Stimulated activated CD8-positive, alpha-beta memory T cell treated with anti-CD3 and anti-CD28 coated beads, Interleukin-7, amount 100 ng/mL, for 1 hour (primary cell): ENCODE measurements at places on chromosomes 5 and 9.

- DNase-seq, result no peak
These were observed 396.1 kb downstream of the MAN2A1 start for GRCh38 chr5:110085826-110086225.

DNA sequence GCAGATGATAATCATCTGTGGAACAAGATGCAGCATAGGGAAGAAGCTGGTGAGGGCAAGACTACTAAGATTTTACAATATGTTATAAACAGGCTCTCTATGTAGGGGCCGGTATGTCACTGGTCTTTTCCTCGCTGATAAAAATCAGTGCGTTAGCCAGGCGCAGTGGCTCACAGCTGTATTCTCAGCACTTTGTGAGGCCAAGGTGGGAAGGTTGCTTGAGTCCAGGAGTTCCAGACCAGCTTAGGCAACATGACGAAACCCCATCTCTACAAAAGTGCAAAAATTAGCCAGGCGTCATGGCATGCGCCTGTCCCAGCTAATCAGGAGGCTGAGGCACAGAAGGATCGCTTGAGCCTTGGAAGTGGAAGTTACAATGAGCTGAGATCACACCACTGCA lies 135.9 kb downstream of the TUSC1 start:
- no peak for DNase-seq

DNA sequence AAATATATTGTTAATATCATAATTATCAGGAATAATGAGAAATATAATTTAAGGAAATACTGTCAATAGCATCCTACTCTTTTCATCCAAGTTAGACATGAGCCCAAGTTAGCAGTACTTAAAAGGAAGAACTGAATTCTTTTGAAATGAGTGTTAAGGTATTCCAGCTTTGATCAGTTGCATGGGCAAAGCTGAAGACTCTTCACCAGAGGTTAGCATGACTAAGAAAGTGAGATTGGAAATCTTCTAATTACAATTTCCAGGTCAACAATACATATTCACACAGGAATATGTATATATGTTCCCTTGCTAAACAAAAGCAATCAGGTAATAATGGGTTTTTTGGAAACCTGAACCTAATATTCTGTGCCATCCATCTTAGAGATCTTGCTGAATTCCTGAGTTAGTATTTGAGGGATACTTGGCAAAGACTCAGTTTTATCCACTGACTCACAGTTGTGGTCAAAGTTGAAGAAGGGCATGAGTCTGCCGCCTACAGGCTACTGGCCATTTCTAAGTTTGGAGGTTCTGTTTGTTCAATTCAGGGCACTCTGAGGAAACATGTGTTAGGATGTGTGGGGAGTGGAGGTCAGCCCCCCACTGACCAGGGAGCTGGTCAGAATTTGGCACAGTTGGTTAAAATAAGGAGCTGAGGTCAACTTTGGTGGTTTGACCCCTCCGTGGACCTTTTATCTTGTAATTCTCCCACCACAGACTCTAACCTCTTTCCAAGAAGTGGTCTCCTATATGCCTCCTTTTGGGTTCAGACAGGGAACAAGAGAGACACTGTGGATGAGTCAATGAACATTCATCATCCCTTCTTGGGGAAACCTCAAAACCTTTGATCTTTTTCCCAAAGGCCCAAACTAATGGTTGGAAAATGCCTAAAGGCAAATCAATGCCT lies 118.3 kb downstream of the PIK3R1 start:
- no peak for DNase-seq

DNA sequence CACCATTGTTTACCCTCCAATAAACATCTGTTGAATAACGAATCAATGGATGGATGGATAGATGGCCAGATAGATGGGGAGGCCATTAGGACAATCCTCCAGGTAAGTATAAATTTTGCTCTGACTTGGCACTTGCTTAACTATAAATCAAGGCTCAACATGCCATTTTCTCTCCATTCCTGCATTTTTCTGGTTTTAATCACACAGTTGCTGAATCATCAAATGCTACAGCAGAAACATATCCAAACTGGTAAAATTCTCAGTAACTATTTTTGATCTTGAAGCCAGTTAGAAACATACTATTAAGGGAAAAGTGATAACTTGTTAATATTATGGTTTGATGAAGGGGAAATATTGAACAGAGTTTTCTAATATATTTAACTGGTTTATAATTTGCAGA lies 71.5 kb upstream of the MTAP start:
- DNase-seq, result no peak

GRCh38 chr5:166382031-166382430 lies 1909.4 kb upstream of the WWC1 start:
- no peak for DNase-seq

GRCh38 chr9:96559339-96559943 lies 60.2 kb downstream of the CDC14B start:
- no peak for DNase-seq

DNA sequence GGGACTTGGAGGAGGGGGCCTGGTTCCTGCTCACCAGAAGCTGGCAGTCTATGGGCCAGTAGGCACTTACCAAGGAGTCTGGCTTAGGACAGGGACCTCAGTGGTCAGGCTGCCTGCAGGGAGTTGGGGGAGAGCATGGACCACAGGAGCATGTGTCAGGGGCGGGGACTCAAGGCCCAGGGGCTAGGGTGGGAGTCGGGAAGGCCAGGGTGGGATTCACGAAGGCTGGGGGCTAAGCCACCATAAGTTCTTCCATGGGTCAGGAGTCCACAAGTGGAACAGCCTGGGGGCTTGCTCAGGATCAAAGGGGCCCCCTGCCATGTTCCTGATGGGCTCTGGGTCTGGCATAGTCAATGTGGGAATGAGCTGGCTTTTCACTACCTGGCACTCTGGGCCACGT lies 11.5 kb upstream of the SLC25A48 start:
- no peak for DNase-seq

GRCh38 chr5:140235791-140236551 lies 61.0 kb downstream of the CYSTM1 start:
- no peak for DNase-seq

DNA sequence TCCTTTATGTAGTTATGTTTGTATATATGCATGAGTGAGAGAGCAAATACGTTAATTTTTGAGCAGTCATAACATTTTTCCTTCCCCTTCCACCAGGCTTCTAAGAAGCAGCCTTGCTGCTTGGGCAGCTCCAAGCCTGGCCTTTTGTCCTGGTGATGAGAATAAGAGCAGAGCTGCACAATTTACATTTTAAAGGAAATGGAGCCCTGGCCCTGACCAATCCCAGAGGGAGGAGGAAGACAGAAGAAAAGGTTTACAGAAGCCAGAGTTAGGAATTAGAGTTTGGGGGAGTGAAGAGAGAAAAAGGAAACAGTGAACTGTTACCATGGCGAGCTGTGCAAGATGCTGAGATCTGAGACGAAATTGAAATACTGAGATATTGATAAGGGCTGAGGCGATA lies 25.3 kb upstream of the EFNA5 start:
- DNase-seq, result no peak

GRCh38 chr9:136857581-136858412 lies 5.7 kb downstream of the MAMDC4 start:
- no peak for DNase-seq

DNA sequence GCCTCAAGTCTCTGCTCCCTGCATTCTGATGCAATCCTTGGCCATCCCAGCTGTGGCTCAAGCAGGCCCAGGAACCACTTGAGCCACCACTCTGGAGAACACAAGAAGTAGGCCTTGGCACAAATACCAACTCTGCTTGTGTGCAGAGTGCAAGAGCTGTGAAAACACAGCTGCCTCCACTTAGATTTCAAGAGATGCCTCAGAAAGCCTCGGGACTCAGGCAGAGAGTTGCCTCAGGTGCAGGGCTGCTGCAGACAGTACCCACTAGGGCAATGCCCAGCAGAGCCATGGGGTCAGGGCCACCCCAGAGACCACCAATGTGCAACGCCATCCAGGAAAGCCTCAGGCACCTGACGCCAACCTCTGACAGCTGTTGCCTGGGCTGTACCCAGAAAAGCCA lies 82.4 kb downstream of the FREM1 start:
- no peak for DNase-seq

DNA sequence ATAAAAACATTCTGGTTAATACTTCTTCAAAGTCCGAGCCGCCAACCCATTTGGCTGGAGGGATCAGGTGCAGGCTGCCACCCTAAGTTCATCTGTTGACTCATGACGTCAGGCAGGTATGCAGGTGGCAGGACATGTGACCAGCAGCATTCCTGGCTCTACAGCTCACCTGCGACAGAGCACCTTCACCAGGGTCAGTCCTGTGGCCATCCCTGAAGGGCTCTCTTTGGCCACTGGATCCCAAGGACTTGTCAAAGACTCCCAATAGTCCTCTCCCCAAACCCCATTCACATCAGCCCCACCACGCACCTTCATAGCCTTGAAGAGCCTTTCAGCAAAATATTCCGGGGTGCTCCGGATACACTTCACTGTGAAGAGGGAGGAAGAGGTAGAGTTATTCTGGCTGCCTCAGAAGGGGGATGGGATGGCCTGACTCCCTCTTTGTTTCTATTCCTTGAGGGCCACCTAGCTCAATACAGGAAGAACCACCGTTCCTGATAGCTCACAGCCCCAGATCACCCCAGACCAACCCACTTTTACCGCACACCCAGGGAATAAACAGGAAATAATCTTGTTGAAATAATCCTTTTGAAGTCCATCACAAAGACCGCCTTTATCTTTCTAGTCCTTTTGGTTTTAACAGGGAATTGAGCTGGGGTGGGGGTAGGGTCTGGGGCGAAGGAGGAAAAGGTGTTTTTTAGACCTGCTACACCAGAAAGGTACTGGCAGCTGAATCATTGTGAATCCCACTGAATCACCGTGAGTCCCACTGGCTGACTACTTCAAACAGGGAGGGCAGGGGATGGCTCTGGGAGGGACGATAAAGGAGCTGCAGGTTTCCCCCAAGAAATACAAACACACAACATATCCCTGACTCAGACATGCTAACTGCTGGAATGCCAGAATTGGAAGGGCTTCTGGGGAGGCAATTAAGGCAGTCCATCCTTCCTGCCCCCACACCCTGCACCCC lies 26.4 kb downstream of the ANXA6 start:
- DNase-seq, result no peak

DNA sequence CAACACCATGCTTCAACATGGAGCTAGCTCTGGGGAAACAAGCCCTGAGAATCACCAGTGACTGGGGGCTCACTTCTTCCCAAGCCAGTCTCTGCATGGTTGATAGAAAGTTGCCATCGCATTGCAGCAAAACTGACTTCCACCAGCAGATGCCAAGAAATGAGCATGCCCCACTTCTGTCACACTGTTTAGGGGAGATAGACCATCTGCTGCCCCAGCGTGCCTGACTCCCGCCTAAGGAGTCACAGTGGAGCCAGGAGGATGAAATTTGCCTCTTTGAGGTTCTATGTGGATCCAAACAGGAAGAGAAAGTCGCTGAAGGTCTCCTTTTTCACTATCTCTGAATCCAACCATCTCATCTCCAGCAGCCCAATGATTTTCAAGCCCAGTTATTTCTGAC lies 116.7 kb upstream of the SLIT3 start:
- DNase-seq, result no peak

DNA sequence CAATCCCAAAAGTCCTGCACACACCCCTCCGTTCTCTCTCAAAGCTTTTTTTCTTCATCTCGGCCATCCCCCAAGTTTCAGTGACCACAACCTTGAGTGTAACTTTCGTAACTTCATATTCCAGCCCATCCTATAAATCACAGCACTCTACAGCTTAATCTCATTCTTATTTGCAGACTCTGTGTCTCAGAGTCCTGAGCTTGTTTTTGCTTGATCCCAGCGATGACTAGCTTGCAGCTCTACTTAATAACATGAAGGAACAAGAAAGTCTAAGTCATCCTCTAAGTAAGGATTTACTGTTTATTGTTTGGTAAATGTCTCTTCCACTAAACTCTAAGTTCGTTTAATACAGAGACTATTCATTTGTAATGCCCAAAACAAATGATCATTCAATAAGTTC lies 2.6 kb upstream of the SPDL1 start:
- no peak for DNase-seq

GRCh38 chr5:36870399-36871040 lies 6.0 kb upstream of the NIPBL start:
- no peak for DNase-seq

DNA sequence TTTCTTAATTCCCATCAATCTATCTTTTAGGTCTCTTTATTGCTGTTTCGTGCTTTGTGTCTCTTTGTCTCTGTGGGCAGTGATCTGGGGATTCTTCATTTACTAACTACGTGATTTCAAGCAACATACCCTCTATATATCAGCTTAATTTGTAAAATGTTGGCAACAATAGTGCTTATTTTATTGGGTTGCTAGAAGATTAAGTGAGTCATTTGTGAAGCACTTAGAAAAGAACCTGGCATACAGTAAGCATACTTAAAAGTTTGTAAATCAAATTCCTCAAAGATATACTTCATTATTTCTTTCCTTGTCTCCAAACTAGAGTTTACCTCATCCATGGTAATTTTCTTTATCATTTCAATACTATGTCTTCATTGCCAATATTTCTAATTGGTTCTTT lies 669.7 kb downstream of the MAT2B start:
- DNase-seq, result no peak

- DNase-seq, result no peak
These were observed 241.9 kb upstream of the TARS1 start for GRCh38 chr5:33198836-33199235.

- no peak for DNase-seq
These were observed 93.3 kb downstream of the LIFR start for GRCh38 chr5:38462976-38463633.

DNA sequence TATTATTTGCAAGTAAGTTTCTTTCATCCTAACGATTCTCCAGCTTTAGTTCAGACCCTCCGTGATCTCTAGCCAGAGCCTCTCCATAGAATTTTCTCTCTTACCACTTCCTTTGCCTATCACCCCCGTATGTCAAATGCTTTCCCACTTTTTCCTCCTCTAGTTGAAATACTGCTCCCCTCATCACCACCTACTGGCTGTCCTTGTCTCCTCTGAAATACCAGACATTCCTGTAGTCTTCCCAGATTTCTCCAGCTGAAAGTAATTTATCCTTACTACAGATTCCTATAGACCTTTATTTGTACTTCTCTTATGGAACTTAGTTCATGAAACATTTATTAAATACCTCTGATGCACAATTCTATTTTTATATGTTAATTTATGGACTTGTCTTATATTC lies 36.0 kb upstream of the GLIPR2 start:
- DNase-seq, result no peak

DNA sequence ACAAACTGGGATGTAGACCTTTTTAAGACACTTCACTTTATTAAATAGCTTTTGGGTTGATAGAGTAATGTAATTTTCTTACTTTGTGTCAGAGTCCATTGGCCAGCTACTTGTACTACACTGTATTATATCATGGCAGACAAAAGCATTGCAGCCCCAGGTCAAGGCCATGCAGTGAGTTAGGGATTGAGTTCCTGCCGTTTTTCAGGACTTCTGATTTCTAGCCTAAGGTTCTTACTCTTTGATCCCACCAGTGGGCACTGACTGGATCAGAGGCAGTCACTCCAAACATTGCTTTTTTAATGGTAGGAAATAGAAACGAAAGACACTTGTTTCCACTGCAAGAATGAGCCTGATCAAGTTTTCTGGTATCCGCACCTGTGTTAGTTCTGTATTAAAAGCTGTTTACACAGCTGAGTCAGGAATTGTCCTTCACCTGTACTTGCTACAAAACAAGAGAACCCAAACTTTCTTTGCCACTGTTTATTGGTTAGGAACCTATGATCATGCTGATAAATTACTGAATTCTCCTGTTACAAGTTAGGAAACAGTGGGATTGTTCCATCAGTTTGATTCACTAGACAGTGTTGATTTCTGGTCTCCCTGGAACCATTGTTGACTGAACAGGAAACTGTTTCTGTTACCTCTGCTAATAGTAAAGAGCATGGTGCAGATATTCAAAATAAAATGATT lies 22.1 kb downstream of the LRRC70 start:
- no peak for DNase-seq

GRCh38 chr5:31587546-31587945 lies 51.4 kb upstream of the PDZD2 start:
- DNase-seq, result no peak

GRCh38 chr5:174553556-174553955 lies 170.8 kb upstream of the MSX2 start:
- DNase-seq, result no peak
